ENCODE measurements at places on chromosomes 2 and 18. TPM values are rescaled to one million over a fixed set of nuclear protein-coding genes. Genes with fewer than 3 reads are reported as not detected.

Gene GCG
- total RNA-seq = not detected

DNA sequence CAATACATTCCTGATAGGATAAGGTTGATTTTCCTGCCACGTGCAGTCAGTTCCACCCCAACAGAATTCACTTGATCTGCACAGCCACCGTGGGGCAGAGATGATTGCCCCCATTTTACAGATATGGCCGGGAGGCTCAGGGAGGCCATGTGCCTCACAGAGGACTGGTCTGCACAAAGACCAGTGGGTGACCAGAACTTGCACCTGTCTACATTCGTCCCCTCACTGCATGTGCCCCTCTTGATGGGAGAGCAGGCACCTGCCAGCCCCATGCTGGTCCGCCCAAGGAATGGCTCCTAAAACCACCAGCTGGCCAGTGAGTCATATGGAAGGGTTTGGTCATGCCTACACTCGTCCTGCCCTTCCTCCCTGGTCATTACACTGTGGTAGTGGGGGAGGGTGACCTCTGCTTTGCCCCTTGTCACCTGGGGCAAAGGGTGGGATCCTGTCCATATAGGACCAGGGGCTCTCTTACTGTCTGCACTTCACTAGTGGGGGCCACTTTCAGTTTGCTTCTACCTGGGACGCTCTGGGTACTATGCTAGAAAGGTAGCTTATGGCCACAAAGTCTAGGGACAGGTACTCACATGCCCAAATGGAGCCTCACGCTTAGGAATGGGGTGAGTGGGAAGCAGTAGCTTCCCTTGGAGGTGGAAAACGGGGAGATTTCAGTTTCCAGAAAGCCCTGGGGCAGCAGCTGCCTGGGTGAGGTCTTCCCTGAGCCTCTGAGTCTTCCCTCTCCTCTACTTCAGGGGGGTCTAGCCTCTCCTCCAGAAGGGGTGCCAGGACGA is 14.7 kb downstream of the RRM2 start:
- no peaks in the 10 kb centered on the region for H3K27me3 ChIP-seq
- no peaks in the 10 kb centered on the region for H3K36me3 ChIP-seq
- no peak for DNase-seq
- no peak overlapping the region for H3K27ac ChIP-seq
- H3K4me3 ChIP-seq = no peak overlapping the region

GRCh38 chr2:11726384-11726783 is 20.0 kb upstream of the LPIN1 start:
- no peak overlapping the region for H3K27ac ChIP-seq
- H3K4me1 ChIP-seq = no peaks in the 10 kb centered on the region
- no peaks in the 10 kb centered on the region for H3K36me3 ChIP-seq
- H3K4me3 ChIP-seq = no peak overlapping the region

- peak overlapping the region; percentile 72 for H3K4me3 ChIP-seq
- H3K4me1 ChIP-seq = peaks cover 82% of the 10 kb centered on the region
- H3K27me3 ChIP-seq = no peaks in the 10 kb centered on the region
- H3K27ac ChIP-seq = peak overlapping the region; percentile 96
- peaks cover 32% of the 10 kb centered on the region for H3K36me3 ChIP-seq
- DNase-seq = peak; percentile 100
Measured at GRCh38 chr2:10043906-10044601, 704 bp downstream of the KLF11 start.
